ENCODE measurements at places on chromosomes 1 and 21.

GRCh38 chr21:34197561-34197960 is 124.2 kb downstream of the MRPS6 start:
- DNase-seq = no peak

DNA sequence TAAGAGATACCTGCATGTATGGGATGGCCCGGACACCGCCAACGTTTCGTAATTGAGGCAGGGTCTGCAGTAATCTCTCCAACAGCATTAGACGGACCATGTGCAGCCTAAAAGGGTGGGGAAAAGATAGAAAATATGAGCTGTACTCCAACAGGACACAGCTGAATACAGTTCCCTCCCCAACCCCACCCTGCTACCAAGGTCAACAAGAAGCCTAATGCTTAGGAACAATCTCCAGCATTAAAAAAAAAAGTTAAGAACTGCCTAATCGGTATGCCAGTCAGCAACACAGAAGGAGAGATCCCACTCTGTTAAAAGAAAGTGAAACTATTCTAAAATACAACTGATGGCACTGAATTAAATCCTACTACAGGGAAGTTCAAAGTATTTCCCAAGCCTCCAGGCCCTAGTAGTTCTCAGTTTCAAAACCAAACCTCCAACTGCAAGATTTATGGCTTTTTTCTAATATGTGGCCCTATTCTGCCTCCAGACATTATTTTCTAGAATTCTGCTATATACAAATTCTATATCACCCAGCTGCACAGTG is 81.0 kb downstream of the UBR4 start:
- DNase-seq = no peak

DNA sequence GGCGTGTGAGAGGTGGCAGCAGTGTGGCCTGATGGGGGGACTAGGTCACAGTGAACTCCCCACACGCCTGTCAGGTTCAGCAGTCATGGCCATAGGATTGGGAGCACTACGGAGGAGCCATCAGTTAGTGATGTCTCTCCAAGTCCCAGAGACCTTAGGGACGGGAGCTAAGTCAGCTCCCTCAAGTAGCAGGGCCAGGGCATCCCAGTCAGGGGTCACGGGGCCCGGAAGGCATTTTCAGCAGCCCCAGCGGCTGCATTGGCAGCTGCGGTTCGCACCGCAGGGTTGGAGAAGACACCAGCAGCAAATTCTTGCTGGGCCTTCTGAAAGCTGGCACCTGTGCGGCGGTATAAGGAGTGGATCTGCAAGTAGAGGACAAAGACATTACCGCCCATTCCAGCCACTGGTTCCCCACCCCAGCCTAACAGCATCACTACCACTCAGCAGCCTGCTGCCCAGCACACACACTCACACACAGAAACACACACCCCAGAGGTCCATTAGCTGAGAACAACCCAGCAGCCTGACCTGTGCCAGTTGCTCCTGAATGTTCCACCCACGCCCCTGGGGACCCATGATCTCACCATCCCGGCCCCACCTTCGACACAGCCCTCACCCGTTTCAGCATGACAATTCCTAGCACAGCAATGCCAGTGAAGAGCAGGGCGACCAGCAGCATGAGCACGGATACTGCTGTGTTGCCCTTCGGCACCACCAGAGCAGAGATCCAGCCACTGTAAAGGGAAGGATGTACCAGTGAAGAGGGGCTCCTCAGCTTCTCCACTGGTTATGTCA is 972 bp upstream of the ENTREP3 start:
- DNase-seq = no peak

DNA sequence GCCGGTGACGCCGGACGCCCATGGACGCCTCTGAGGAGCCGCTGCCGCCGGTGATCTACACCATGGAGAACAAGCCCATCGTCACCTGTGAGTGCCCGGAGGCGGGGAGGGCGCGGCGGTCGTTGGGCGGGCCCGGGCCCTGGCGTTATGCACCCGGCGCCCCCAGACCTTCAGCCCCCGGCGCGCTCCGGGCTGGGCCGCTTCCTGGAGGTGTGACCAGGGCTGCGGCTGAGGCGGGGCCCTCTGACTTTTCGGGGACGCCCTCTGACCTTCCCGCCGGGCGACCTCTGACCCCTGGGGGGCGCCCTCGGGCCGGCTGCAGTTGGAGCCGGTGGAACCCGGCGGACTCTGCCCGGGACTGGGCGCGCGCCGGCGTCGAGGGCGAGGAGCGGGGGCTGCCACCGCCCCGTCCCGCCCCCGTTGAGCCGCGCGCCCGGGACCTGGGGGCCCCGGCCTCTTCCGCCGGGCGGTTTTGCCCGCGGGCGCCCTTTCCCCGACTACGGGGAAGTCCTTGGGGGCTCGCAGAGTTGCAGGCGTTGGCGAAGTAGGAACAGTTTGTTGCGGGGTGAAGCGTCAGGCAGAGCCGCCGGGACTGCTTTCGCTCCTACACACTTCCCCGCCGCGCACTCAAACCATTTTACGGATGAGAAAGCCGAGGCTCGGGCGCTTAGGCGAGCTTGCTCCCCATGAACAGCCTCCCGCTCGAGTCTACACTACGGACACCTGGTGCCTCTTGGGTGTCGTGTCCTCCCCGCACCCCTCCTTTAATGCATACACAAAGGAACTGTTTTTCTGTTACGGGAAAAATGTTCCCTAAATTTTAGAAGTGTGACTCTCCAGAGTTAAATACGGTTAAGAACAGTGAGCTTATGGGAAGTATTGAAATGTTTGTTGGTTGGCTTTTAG is 618 bp downstream of the TRAPPC10 start:
- DNase-seq = peak; percentile 60

DNA sequence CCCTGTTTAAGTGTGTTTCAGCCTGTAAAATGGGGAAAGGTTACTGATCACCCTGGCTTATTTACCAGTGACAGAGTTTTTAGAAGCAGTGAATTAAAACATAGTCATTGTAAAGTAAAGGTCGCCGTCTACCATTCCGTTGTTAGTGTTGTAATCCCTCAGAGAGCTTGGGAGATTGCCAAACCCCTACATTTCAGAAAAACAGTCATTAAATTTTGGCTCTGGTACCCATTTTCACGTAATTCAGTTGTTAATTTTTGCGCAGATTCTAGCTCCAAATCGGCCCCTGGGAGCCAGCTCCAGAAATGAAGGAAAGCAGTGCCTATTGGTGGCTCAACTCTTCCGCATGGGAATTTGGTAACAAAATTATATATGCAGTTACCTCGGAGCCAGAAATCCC is 127.7 kb upstream of the AJAP1 start:
- DNase-seq = no peak

DNA sequence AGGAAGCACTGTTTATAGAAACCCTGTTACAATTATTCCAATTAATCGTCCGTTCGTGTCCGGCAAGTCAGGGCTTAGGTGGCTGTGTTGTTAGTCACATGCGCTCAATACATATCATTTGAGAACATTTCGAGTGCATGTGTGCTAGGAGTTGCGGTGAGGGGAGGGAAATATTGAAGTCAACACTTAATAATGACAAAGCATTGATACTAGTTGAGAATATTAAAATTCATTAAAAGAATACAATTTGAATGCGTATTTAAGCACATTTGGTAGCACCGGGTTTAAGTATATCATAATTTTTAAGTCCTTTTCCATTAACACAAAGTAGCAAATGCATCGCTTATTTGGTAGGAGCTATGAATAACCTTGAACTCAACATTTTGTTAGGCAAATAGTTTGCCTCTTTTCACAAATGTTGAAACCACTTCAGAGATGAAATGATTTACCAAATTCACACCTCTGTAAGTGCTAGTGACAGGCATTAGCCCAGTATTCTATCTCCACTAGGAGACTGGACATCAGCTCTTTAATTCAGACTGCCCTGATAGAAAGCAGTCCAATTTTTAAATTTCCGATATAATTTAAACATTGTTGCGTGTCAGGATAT is 1.1 kb upstream of the SERBP1 start:
- DNase-seq = no peak

- DNase-seq = no peak
These were observed 59.4 kb downstream of the CDC7 start for GRCh38 chr1:91559838-91560565.

GRCh38 chr1:27542463-27543273 is 52.7 kb upstream of the WASF2 start:
- DNase-seq = no peak

DNA sequence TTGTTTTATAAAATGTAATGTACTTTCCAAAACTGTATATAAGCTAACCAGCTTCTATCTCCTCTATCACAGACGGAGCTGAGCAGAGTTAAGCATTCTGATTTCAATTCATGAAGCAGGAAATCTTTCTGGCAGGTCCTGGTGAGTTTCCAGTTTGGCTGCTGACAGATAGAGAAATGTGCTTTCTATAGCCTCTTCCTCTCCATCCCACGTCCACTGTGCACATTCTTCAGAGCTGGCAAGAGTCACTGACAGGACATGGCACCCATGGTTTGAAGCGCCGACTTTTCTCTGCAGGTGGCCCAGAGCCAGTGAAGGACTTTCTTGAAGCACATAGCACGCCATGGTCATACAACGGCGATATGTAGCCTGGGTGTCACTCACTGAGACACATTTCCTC is 52.3 kb upstream of the POU2F1 start:
- no peak for DNase-seq

GRCh38 chr1:114671939-114672275 is 2.1 kb upstream of the DENND2C start:
- no peak for DNase-seq

GRCh38 chr1:36301220-36301619 is 4.9 kb upstream of the SH3D21 start:
- peak; percentile 61 for DNase-seq

GRCh38 chr1:76075877-76076276 is 1.3 kb downstream of the ST6GALNAC3 start:
- no peak for DNase-seq

DNA sequence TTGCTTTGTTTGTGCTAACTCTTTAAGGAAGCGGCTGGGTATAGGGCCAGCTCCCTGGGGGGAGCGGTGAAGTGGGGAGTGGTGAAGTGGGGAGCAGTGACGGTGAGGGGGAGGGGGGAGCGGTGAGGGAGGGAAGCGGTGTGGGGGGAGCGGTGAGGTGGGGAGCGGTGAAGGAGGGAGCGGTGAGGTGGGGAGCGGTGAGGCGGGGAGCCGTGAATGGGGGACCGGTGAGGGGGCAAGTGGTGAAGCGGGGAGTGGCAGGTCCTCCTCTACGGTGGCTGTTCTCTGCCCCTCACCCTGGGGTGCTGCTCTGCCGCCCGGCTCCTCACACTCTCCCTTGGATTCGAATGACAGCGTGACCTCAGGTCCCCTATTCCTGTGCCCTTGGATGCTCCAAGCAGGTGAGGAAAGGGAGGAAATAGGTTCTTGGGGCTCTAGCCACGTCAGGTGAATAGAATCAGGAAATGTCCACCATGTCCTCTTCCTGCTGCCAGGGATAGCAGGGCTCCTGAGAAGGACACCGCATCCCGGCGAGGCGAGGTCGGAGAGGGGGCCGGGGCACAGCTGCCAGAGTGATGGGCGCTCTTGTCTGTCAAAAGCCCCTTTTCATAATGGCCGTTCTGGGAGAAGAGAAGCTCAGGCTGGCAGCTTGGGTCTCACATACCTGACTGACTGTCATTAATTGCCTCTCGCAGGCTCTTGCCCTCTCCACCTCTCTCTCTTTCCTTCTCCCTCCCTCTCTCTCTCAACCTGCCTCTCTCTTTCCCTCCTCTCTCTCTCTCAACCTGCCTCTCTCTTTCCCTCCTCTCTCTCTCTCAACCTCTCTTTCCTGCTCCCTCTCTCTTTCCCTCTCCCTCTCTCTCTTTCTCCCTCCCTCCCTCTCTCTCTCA is 134.2 kb downstream of the PGBD5 start:
- no peak for DNase-seq

GRCh38 chr1:236261898-236262297 is 19.9 kb downstream of the ERO1B start:
- no peak for DNase-seq

DNA sequence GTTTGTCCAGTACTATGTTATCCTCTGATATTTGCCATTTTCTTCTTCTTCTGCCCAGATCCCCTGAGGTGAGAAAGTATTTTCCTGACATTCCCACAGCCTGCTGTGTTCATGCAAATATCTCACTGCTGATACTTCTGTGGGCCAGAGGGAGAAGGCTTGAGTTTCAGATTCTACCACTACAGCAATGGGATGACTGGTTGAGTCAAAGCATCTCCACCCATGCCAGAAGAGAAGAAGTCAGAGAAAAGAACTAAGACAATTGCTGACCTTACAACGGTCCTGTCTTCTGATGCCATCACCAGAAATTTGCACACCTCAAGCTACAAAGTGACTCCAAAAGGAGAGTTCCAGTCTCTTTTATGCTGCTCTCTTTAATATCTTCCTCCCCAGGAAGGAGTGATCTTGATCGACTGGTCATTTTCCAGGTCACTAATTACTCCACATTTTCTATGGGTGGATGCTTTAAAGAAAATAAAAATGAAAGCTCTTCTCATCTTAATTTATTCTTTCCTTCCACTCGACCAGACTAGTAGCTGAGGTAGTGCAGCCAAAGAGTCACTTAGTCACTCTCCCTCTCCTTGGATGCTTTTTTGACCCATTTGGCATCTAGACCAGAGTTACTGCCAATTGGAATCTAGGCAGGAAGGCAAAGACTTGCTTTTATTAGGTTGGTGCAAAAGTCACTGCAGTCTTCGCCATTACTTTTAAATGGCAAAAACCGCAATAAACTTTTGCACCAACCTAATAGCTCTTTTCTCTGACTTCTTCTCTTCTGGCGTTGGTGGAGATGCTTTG is 195.1 kb downstream of the PTPRC start:
- no peak for DNase-seq

GRCh38 chr1:242224461-242224860 is 225.6 kb upstream of the MAP1LC3C start:
- no peak for DNase-seq

DNA sequence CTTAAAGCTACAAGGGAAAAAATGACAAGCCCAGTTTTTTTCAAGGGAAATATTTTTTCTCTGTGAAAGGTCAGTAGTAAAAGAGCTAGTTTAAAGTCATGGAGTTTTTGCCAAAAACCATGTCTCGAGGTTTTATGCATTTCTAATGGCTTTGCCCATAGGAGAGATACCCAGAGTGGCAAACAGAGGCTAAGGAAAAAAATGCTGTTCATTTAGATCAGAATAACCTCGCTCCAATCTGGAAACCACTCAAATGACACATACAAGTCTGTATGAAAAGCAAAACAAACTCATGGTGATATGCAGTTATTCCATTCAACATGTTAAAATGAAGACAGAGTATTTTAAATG is 36.9 kb upstream of the EDEM3 start:
- DNase-seq = no peak

Measured in globus pallidus (tissue), 1 donor.